A549 treated with CpdA at 1 μM for 4 hours (cell line): ENCODE measurements at places on chromosomes 1 and 21. TPM values are rescaled to one million over a fixed set of nuclear protein-coding genes. Genes with fewer than 3 reads are reported as not detected.

PGLYRP3 gene
- total RNA-seq: not detected in 5 replicates

DMRTA2 gene
- total RNA-seq: 0.13 to 0.29 TPM (median 0.24 TPM) in 5 replicates

B3GALNT2 gene
- 16.9 to 23.1 TPM (median 19.6 TPM) in 5 replicates for total RNA-seq

LEFTY2 gene
- not detected in 5 replicates for total RNA-seq

CRABP2 gene
- 9.5 to 13.7 TPM (median 12.0 TPM) in 5 replicates for total RNA-seq

LCE1E gene
- not detected in 5 replicates for total RNA-seq

SFPQ gene
- 191 to 316 TPM (median 215 TPM) in 5 replicates for total RNA-seq

OR2AK2 gene
- total RNA-seq: not detected in 5 replicates

FNDC5 gene
- 0.47 to 0.71 TPM (median 0.54 TPM) in 5 replicates for total RNA-seq

LORICRIN gene
- total RNA-seq: not detected in 5 replicates

LRRIQ3 gene
- 0.81 to 1.1 TPM (median 0.94 TPM) in 5 replicates for total RNA-seq

TNFSF4 gene
- total RNA-seq: 0.03 to 0.08 TPM (median 0.06 TPM) in 4 of 5 replicates, not detected in the other

KCNJ9 gene
- total RNA-seq: 0.06 TPM in 1 of 5 replicates, not detected in the others

CD244 gene
- 0.03 TPM in 1 of 5 replicates, not detected in the others for total RNA-seq

CDKN2C gene
- 11.9 to 13.7 TPM (median 13.2 TPM) in 5 replicates for total RNA-seq

CYP4Z1 gene
- not detected in 5 replicates for total RNA-seq

OR14A16 gene
- not detected in 5 replicates for total RNA-seq

SH3BGR gene
- 1.1 to 2.4 TPM (median 1.5 TPM) in 4 of 5 replicates, not detected in the other for total RNA-seq

SORT1 gene
- 3.4 to 5.0 TPM (median 3.7 TPM) in 5 replicates for total RNA-seq

TRPM2 gene
- 6.7 to 10.2 TPM (median 8.8 TPM) in 5 replicates for total RNA-seq

TMEM82 gene
- total RNA-seq: not detected in 5 replicates

NBPF10 gene
- 0.49 to 0.78 TPM (median 0.55 TPM) in 5 replicates for total RNA-seq

C1orf35 gene
- 27.8 to 36.9 TPM (median 35.9 TPM) in 5 replicates for total RNA-seq

C1orf52 gene
- total RNA-seq: 18.2 to 24.3 TPM (median 20.6 TPM) in 5 replicates

OR2T29 gene
- total RNA-seq: not detected in 5 replicates

TMEM52 gene
- 0.36 to 1.5 TPM (median 0.83 TPM) in 5 replicates for total RNA-seq

B3GALT2 gene
- not detected in 5 replicates for total RNA-seq
